ENCODE measurements at places on chromosomes 12 and 14.
A peak's percentile ranks its signal among the peaks of the same experiment; 100 is the strongest.

DNA sequence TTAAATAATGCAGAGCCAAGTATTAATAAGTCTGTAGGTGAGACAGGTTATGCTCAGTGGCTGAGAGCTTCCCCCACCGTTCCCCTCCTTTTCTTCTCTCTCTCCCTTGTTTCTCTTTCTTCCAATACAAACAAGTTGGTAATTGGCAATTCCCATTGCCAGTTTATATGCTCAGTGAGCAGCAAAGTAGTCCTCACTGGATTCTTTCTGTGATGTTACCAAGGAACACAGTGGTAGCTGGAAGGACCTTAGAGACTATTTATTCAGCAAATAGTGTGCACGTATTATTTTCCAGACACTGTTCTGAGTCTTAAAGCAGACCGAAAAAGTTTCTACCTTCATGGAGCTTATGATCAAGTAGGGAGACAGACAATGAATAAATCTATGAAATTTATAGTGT lies 344.4 kb downstream of the FUT8 start:
- DNase-seq = no peak

GRCh38 chr12:66550626-66551025 lies 128.2 kb downstream of the GRIP1 start:
- DNase-seq = no peak

DNA sequence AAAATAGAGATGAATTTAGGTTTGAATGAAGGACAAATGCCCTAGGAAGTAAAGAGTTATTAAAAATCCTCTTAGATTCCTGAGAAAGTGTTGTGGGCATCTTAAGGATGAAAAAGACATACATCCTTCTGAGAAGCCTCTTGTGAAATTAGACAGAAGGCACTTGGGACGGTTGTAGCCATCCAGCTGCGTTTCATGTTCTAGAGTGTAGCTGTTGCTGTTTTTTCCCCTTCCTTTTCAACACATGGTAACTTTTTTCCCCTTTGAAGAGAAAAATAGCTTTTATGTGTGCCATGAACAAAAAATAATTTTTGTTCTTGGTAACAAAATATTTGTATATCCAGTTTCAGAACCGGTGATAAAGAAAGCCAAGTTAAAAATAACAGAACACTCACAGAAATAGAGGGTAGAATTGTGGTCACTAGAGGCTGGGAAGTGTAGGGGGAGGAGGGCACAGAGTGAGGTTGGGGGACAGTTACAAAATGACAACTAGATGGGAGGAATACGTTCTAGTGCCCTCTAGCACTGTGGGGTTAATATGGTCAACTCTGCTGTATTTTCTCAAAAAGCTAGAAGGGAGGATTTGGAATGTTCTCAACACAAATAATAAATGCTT lies 58.4 kb downstream of the PTHLH start:
- no peak for DNase-seq

DNA sequence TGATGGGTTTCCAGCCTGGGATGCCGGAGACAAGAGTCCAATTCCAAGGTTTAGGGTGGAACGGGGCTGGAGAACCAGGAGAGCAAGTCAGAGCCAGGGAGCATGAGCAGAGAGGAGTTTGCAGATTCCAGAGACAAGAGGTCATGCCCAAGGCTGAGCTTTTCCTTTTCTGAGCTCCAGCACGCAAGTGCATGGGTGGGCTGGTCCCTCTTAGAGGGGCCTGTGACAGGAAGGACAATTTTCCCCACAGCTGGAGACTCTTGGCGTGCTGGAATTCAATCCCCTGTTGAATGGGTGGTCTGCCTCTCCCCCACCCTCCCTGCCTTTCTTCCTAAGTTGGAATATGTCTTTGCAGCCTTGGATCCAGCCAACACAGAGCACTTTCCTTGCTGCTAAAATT lies 431.9 kb downstream of the BCL11B start:
- DNase-seq = no peak

GRCh38 chr12:52187206-52187605 lies 4.6 kb downstream of the KRT80 start:
- no peak for DNase-seq

- DNase-seq = no peak
Measured at GRCh38 chr12:20601668-20602280, 93.4 kb upstream of the SLCO1C1 start.

GRCh38 chr14:72775923-72776554 lies 117.9 kb downstream of the DPF3 start:
- DNase-seq = no peak

GRCh38 chr14:49972823-49973222 lies 79.9 kb downstream of the ARF6 start:
- no peak for DNase-seq

DNA sequence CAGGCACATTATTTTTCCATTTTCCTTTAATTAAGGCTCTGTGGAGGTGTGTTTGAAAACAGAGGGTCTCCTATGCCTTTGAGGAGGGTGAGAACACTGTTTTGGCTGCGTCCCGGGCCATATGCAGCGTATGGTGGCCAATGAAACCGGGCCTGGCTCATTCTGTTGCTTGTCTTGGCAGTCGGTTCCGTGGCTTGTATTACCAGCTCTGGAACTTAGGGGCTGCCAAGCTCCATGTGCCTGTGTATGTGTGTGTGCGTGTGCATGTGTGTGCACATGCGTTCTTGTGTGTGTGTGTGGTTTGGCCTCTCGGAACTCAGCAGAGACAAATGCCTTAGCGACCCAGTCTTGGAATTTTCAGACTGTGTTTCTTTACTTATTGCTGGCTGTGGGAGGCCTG lies 2.7 kb downstream of the JDP2 start:
- no peak for DNase-seq

DNA sequence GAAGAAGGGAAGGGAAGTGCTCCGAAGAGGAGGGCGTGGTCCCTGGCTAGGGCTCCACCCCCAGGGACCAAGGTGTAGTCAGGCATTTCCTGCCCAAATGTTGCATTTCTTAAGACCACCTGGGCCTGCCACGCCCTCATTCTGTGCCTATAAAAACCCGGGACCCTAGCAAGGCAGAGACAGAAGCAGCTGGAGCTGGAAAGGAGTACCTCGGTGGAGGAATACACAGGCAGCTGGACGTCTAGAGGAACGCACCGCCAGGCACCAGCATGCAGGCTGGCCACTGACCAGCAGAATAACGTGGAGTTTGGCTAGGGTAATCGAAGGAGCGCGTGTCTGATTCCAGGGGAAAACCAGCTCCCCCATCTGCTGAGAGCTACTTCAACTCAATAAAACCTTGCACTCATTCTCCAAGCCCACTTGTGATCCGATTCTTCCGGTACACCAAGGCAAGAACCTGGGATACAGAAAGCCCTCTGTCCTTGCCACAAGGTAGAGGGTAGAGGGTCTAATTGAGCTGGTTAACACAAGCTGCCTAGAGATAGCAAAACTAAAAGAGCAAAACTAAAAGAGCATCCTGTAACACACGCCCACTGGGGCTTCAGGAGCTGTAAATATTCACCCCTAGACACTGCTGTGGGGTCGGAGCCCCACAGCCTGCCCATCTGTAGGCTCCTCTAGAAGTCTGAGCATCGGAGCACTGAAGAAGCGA lies 21.0 kb downstream of the CFL2 start:
- DNase-seq = no peak

GRCh38 chr14:97638864-97639263 lies 841.7 kb downstream of the VRK1 start:
- DNase-seq = no peak

GRCh38 chr12:59963546-59963945 lies 367.7 kb downstream of the SLC16A7 start:
- DNase-seq = no peak

DNA sequence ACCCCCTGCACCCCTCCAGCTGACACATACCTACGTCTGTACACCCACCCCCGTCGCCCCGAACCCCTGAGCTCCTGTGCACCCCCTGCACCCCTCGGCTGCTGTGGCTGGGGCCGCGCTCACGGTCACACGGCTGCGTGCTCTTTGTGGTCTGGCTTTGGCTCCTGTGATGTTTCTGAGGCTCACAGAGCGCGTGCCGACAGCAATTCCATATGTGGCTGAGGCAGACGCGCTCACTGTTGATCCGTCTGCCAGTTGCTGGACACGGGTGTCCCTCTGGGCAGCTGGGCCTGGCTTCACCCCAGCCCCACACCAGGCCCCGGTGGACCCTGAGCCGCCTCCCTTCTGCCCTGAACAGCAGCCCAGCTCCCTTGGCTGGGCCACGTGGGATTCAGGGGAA lies 46.5 kb downstream of the LRCOL1 start:
- DNase-seq = no peak

DNA sequence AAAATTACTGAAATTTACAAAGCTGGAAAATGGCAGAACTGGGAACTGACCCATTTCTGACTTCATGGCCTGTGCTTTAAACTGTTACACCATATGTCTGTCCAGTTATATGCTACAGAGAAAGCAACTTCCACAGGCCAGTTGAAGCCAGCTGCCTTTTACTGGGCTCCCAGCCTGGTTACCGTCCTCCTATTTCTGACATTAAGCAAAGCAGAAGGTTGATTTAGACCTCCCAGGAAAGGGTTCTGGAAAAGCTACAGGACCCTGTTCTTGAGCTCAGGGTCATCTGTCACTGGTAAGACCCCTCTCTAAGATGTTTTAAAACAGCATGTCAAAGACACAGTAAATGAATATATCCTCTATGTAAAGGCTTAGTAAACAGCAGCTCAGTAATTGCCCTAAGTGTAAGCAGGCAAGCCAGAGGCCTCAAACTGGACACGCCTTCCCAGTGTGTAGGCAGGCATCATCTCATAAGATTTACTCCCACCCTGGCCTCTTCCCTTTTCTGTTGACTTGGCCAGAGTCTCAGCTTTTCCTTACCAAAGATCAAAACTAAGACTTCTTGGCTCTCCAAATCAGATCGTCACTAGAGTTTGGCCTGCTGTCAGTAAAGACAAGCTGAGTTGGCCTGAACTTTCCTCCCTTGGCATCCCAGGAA lies 55.4 kb upstream of the RNU6-8 start:
- no peak for DNase-seq

GRCh38 chr12:120119271-120119973 lies 2.9 kb upstream of the RAB35 start:
- peak; percentile 28 for DNase-seq

DNA sequence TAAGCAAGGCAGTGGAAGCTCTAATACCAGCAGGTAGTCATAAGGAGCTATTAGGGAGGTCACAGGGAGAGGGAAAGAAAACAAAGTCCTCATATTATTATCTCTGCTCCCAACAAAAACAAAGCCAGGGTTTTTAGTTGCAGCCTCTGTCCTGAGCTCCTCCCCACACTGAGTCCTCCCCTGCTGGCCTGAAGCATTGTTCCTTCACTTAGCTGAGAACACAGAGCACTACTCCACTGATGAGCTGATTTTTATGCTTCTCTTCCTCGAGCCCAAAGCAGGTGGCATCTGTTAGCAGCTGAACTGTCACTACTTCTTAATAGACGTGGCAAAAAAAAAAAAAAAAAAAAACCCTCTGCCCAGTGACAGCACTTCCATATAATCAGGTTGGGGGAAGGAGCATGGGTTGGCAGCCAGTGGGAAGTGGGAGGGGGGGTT lies 10.5 kb upstream of the STAC3 start:
- no peak for DNase-seq

GRCh38 chr12:97404543-97404942 lies 58.1 kb upstream of the RMST start:
- peak; percentile 2 for DNase-seq

DNA sequence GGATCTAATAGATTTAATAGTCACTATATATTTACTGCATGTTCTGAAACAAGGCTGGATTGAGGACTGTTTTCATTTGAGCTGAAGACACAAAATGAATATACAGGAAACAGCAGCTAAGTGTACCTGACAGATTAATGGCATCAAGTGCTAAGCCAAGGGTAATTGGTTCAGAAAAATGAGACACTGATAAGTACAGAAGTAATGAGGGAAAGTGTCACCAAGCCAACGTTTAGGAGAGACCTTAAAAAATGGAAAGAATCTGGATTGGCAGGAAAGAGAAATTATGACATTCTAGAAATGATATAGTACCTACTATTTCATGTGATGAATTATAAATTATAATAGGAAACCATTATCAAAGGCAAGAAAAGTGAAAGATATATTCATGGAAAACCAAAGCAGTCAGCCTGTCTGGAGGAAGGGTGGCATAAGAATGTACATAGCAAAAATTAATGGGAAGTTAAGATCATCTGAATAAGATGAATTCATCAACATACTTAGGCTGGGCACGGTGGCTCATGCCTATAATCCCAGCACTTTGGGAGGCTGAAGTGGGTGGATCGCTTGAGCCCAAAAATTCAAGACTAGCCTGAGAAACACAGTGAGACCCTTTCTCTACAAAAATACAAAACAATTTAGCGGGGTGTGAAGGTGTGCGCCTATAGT lies 21.0 kb upstream of the DUSP16 start:
- DNase-seq = no peak

DNA sequence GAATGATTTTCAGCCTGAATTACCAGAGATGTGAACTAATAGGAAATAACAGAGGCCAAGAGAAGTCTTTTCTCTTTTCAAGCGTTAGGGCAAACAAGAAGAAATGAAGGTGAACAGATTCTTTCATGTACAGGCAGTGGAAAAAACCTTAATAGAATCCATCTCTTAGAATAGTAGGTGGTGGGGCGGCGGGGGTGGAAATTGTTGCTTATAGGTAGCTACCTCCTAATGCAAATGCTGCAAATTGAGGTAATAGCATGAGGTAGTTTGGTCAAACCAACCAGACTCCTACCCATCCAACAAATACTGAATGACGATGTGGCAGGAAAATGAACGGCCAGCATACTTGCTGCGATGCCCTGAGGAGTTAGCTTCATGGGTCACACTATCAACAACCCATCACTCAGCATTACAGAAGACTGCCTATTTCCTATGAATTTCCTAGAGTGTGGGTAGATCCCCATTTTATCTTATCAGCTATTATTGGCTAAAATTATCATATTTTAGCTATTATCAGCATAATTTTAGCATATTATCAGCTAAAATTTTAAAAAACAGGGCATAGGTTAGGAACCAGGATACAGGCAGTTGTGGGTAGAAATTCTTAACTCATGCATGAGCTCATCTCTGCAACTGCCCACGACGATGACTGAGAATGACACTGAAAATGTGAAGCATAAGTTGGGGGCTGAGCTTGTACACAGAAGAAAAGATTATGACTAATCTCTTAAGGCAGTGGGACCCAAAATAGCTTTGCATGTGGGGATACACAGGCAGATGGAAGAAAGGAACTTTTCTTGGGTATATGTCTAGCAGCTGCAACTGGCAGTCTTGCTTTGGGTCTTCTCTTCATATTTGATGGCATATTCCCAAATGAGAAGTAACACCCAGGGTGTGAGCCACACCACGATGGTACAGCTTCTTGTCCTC lies 68.7 kb downstream of the NIN start:
- peak; percentile 55 for DNase-seq

GRCh38 chr14:90842726-90843125 lies 26.5 kb upstream of the TTC7B start:
- DNase-seq = no peak

DNA sequence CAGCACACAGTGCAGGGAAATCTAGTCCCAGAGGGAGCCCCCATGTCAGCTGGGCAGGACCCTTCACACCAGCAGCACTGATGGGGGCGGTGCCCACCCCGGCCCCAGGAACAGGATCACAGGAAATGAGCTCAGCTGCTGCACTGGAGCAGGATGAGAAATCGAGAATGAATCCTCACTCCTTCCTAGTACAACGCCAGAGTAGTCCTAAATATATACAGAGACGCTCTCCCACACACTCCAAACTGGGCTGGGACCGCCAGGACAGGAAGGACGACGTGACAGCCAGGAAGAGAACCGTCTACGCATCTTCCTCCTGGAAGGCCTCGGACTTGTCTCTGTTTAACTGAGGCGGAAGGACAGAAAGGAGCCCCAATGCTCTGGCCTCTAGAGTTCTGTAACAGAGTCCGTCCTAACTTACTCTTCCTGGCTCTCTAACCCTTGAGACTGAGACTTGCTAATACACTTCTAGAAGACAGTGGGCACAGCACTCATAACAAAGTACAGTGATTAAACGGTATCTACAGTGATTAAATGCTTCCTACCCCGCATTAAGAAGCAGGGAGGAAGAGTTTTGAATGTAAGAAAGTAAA lies 33.4 kb downstream of the CDC42BPB start:
- DNase-seq = no peak

All from stimulated activated CD4-positive, alpha-beta T cell treated with anti-CD3 and anti-CD28 coated beads, Interleukin-12 subunit alpha, Interleukin-12 subunit beta, amount 100 ng/mL, for 48 hours (primary cell).